Stimulated activated CD4-positive, alpha-beta T cell treated with anti-CD3 and anti-CD28 coated beads, TNF-alpha, amount 100 ng/mL, for 4 hours (primary cell): ENCODE measurements at places on chromosomes 11 and 22.

DNA sequence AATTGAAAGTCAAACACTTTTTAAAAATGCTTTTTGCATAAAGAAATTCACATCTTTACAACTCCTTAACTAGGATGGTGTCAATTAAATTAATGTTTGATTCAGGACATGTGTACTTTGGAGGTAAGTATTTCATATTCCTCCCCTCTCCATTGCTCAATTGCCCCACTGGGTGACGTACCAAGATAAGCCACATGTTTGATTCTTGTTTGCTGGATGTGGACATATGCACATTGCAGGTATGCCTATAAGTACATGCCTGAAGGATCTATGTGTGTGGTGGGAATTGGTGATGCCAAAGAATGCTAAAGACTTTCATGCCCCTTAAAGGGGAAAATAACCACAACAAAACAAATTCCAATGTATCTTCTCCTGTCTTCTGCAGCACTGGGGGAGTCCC is 5.8 kb downstream of the CD44 start:
- DNase-seq = no peak

DNA sequence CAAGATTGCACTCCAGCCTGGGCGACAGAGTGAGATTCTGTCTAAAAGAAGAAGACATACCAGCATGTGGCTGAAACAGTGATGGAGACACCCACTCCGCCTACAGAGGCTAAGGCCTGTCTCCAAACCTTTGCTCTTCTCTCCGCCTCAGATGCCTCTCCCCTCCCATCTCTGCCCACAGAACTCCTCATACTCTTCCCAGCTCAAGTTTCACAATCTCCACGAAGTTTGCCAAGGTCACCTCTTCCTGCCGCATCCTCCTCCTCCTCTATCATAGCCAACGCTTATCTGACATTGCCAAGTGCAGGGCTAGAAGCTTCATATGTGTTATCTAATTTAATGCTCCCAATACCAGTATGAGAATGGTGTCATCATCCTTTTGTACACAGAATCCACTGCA is 25.9 kb upstream of the FBLN1 start:
- DNase-seq = no peak

- no peak for DNase-seq
Observed at GRCh38 chr11:62854825-62855570, 15.6 kb upstream of the WDR74 start.

DNA sequence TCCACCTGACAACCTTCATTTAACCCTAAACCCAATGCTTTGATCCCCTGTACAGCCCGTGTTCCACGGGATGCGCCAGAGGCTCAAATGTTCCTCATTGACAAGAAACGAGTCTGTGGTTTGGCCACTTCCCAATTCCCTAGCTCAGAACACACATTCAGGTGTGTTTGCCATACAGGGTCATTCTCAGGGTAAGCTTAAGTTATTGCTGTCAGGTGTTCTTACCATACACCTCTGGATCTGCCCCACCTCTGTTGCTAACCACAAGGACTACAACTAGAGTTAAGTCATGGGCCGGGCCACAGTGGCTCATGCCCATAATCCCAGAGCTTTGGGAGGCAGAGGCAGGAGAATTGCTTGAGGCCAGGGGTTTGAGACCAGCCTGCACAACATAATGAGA is 45.6 kb upstream of the POLD3 start:
- DNase-seq = no peak

GRCh38 chr11:19953336-19953735 is 206.9 kb downstream of the DBX1 start:
- no peak for DNase-seq

GRCh38 chr22:17117890-17118289 is 3.3 kb downstream of the TMEM121B start:
- DNase-seq = no peak

DNA sequence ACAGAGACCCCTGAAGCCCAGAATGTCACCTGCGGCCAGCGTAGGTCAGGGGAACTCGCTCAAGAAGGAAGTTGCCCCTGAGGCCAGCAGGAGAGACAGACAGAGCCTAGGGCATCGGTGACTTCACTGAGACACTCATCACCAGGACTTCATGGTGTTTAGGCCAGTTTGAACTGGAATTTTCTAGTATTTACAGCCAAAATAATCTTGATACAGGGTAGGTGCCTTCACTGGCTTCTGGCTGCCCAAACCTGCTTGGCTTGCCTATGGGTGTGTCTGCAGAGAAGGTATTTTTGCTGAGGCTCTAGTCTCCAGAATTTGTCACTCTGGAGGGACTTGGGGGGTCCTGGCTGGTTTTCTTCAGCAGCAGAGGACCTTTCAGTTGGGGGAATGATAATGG is 86.6 kb downstream of the FBXO7 start:
- DNase-seq = no peak

DNA sequence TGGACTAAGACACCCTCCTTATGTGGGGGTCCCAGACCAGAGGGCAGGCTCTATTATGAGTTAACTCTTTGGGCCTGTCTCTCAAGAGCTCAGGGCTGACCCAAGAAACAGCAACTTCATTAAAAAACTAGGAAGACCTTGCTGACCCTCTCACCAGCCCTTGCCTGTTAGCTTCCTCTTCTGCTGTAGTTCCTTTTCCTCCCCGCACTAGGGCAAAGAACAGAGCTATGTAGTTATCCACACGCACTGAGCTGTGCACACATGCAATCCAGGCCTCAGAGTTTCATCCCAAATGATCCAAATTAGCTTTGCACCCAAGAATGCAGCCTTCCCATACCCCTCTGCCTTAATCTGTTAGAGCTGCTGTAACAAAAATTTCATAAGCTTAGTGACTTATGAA is 539.6 kb upstream of the CADM1 start:
- no peak for DNase-seq

GRCh38 chr11:113204280-113204679 is 110.1 kb upstream of the TTC12 start:
- DNase-seq = no peak

- DNase-seq = no peak
Observed at GRCh38 chr11:12494699-12495098, 117.3 kb downstream of the PARVA start.

DNA sequence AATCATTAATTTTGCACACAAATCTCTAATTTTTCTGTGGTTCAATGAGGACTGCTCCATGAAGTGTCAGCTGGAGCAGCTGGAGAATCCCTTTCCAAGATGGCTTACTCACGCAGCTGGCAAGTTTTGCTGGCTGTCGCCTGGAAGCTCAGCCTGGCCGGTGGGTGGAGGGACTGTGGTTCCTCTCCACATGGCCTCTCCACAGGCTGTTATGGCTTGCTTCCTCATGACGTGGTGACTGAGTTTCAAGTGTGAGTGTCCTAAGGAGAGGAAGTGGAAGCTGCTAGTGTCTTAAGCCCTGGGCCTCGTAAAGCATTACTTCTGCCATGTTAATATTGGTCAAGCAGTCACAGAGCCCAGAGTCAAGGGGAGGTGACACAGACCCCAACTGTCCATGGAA is 14.0 kb upstream of the NRIP3 start:
- no peak for DNase-seq

DNA sequence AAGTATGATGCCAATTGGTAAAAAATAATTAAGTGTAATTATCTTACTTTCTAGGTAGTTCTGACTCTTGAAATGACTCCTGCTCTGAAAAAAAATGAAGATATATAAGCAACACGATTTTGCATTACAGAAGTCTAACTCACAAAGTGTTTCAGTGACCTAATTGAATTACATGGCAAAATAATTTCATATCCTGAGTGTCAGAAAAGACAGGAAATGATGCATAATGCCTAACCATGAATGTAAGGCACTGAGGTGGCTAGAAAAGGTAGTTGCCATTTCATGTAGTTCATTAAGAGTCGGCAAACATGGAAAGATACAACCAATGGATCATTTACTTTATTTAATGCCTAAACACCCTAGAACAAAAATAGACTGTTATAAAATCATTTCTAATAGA is 113.5 kb downstream of the GUCY1A2 start:
- DNase-seq = no peak

DNA sequence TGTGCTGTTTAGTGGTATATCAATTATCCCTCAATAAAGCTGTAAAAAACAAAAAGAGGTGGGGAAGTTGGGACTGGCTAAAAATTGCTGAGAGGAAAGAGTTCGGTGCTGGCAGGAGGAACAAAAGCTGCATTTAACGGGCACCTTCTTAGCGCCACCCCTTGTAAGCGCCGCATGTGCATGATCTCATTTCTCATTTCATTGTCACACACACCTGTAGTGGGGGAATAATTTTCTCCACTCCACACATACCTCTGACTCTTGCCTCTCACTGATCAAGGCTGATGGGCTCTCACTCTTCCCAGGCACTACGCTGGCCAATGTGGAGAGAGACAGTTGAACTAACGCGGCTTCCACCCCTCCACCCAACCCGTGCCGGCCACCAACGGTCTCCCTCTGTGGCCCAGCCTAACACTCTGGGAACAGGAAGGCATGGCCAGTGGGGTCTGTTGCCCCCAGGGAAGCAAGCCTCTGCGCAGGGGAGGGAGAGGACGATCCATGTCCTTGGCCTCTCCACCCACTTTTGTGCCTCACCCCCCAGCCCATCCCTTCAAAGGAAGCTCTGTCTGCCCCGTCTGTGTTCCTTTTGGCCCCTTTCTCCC is 186.7 kb upstream of the SYT13 start:
- no peak for DNase-seq

- DNase-seq = no peak
Observed at GRCh38 chr11:34134765-34135164, 29.3 kb downstream of the NAT10 start.

DNA sequence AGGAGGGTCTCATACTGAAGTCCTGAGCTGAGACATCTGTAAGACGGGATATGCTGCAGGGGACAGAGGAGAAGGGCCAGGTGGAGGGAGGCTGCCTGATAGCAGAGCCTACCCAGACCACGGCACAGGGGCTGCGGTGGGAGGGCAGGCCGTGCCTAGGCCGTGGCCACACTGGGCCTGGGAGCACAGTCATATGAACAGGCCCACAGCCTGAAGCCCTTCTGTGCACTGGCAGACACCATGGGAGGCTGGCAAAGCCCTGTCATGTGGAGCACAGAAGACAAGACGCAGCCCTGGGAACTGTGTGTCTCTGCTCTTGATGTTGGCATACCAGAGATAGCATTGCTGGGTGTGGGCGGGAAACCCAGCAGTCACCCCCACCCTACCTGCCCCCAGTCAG is 3.3 kb downstream of the SPATA19 start:
- no peak for DNase-seq

- no peak for DNase-seq
Observed at GRCh38 chr11:116702772-116703385, 69.9 kb downstream of the BUD13 start.

DNA sequence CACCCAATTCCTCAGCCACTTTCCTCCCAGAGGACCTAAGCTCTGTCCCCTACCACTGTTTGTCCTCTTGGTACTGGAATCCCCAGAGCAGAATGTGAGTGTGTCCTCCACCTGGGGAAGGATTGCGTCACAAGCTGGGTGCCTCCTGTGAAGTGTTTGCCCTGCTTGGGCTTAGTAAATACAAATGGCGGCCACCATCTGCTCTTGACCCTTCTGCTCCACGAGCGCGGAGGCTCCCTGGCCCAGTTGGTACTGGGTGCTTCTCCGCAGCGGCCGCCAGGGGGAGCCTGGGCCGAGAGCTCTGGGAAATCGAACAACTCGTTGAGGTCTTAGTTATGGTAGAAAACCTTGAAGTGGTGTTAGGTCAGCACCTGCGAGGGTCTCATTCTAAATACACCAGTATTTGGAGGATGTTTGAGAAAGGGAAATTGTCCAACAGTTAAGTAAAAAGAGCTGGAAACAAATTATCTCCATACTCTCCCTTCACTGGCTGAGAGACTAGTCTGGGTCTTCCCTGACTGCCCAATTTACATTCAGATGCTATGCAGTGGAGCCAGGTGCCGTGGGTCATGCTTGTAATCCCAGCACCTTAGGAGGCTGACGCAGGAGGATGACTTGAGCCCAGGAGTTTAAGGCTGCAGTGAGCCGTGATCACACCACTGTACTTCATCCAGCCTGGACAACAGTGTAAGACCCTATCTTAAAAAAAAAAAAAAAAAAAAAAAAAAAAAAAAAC is 74.6 kb upstream of the TEAD1 start:
- DNase-seq = no peak

- DNase-seq = no peak
Observed at GRCh38 chr11:64923151-64923661, 1.3 kb upstream of the PPP2R5B start.

GRCh38 chr22:44603767-44604166 is 98.2 kb upstream of the PRR5 start:
- no peak for DNase-seq

GRCh38 chr11:69194396-69194795 is 38.7 kb downstream of the SMIM38 start:
- DNase-seq = no peak

DNA sequence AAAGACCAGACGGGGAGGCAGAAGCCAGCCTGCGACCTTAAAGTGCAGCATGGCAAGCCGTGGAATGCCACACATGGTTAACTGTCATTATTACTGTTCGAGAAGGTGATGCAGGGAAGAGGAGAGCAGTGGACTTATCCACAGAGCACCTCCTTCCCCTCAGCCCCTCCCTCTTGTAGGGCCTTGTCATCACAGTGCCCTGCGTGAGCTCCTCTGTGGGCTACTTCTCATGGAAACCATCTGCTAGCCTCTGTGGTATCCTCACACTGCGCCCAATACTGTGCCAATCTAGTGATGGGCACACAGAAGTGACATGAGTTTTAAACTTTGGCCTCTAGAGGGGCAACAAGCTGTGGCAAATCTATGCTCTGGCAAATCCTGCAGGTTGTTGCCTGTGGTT is 18.2 kb upstream of the CCDC134 start:
- no peak for DNase-seq

DNA sequence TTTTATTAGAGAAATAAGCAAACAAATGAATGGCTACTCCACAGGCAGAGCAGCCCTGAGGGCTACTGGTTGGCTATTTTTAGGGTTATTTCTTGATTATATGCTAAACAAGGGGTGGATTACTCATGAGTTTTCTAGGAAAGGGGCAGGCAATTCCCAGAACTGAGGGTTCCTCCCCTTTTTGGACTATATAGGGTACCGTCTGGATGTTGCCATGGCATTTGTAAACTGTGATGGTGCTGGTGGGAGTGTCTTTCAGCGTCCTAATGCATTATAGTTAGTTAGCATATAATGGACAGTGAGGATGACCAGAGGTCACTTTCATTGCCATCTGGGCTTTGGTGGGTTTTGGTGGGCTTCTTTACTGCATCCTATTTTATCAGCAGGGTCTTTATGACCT is 19.2 kb downstream of the SLC22A6 start:
- DNase-seq = no peak

GRCh38 chr11:129319201-129319600 is 56.4 kb upstream of the BARX2 start:
- no peak for DNase-seq

GRCh38 chr11:47714554-47715081 is 551 bp downstream of the AGBL2 start:
- DNase-seq = no peak
